ENCODE measurements at places on chromosomes 5 and 9. TPM values are rescaled to one million over a fixed set of nuclear protein-coding genes. Genes with fewer than 3 reads are reported as not detected.

DNA sequence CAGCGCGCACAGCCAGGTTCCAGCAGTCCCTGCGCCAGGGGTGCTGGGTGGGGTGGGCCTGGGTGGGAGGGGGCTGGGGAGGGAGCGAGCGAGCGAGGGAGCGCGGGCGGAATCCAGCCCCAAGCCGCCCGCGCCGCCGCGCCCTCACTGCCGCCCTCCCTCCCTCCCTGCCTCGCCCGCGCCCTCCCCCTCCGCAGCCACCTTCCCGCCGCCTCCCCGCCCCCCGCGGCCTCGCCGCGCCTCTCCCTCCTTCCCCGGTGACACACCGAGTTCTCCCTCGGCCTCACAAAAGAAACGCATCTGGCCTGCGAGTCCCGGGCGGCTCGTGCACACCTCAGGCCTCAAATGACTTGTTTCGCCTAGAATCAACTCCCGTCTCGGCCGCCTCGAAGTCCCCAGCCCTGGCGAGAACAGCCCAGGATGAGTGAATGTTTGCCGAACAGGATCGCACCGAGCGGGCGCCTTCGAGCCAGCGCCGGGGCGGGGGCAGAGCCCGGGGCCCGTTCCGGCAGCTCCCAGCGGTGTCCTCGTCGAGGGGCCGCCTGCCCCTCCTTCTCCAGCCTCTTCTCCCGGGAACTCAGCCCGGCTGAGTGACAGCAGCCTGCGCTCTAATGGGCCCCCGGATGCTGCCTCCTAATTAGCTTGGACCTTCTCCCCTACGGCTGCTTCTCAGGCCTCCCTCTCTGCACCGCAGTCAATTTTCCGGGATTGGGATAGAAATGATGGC lies 371 bp upstream of the PITX1 start:
- H3K27ac ChIP-seq: no peak overlapping the region
- H3K36me3 ChIP-seq: no peaks in the 10 kb centered on the region
- H3K4me1 ChIP-seq: peaks cover 3% of the 10 kb centered on the region
- peaks cover 100% of the 10 kb centered on the region for H3K27me3 ChIP-seq

DNA sequence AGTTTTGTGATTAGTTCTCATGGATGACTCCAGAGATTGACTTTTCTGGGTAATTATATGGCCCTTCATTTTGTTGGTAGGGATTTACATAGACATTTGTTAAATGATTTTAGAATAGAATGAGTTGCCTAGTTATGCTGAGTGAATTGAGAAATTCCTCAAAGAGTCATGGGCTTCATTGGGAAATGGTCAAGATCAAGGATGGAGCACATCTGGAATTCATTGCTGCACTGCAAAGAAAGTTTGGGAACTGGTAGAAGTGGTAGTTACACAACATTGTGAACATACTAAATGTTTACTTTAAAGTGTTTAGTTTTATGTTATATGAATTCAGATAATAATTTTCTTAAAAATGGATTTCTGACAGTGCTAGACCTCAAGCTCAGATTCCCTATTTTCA lies 46.5 kb downstream of the PIP5K1B start:
- no peak overlapping the region for H3K4me3 ChIP-seq
- no peaks in the 10 kb centered on the region for H3K4me1 ChIP-seq
- H3K36me3 ChIP-seq: no peaks in the 10 kb centered on the region
- no peak overlapping the region for H3K27ac ChIP-seq
- no peak for DNase-seq

DNA sequence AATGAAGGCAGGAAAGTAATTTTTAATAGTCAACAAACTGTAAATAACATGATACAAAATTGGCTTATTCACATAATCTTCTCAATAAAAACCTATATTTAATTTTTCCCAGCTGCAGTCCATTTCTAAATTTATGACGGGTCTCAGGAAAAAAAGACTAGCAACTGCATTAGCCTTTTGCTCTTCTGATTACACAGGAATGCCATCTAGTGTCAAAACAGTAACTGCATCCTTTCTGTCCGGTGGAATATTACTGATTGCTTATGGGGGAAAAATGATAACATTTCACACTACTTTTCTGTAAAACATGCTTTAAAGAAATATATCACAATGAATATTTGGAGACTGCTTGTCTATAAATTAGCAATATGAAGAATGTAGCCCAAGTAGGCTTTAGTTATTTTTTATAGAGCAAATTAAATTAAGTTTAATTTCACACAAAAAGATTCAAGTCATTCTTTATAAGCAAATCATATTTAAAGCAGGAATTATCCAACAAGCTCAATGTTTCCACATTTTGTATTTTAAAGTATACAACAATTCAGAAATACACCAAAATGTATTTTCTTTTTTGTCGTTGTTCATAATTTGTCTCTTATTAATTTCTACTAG lies 534.7 kb downstream of the CDH10 start:
- no peaks in the 10 kb centered on the region for H3K27me3 ChIP-seq
- no peak overlapping the region for H3K4me3 ChIP-seq
- no peaks in the 10 kb centered on the region for H3K36me3 ChIP-seq

DNA sequence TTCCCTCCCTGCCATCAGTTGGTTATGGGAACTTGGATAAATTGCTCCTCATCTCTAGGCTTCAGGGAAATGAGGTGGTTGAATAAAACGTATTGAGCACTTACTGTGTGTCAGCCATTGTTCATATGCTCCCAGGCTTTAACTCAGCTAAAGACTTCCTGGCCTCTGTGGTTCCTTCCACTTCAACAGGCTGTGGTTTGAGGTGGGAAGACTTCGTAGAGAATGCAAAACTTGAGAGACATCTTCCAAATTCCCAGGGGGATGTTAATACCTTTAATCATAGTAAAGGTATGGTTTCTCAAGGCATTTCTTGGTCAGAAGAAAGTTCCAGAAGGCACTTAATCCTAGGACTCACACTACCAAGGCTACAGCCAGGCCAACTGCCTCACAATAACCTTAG lies 1.5 kb upstream of the GPX3 start:
- no peak overlapping the region for H3K4me3 ChIP-seq
- H3K27ac ChIP-seq: no peak overlapping the region
- no peaks in the 10 kb centered on the region for H3K36me3 ChIP-seq
- H3K4me1 ChIP-seq: peaks cover 3% of the 10 kb centered on the region
- DNase-seq: no peak

DNA sequence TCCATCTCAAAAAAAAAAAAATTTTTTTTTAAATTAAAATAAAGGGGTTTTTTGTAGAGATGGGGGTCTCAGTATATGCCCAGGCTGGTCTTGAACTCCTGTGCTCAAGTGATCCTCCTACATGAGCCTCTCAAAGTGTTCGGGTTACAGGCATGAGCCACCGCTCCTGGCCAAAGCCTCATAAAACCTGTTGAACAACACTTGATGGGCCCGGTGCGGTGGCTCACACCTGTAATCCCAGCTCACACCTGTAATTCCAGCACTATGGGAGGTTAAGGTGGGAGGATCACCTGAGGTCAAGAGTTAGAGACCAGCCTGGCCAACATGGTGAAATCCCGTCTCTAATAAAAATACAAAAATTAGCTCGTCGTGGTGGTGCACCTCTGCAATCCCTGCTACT lies 7.7 kb upstream of the NPM1 start:
- H3K4me3 ChIP-seq: no peak overlapping the region
- no peaks in the 10 kb centered on the region for H3K36me3 ChIP-seq
- H3K27me3 ChIP-seq: no peaks in the 10 kb centered on the region

Gene EMB
- polyA plus RNA-seq: 2.5 TPM

Measured in cardiac muscle cell (in vitro differentiated cells and primary cell).